ENCODE measurements at places on chromosomes 11 and 22.

- no peak for DNase-seq
These were observed 722.6 kb upstream of the TENM4 start for GRCh38 chr11:80163441-80163840.

DNA sequence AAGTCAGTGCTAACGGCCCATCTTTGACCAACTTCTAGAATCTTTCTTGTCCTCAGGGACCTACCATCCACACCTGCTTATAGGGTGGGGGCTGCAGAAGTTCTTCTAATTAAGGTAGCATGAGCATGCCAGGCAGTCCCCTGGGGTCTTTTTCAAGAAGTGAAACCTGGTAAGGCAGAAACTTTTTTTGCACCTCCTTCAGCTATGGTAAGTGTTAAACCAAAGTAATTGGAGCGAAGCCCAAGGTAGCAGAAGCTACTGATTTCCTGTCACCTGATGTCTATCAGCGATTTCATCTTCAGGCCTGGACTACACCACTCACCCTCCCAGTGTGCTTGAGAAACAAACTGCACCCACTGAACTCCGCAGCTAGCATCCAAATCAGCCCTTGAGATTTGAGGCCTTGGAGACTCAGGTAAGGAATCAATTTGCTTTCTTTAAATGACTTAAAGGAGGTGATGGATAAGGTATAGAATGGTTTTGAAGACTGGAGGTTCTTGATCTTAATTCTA lies at the start of gene MS4A1:
TSS of gene MS4A1 (plus strand) at position 317 of the 512 bp plus-strand sequence. CDS start 6,528 bp downstream, outside the sequence.
- no peak for DNase-seq

GRCh38 chr22:50326225-50326955 lies 422 bp downstream of the DENND6B start:
- no peak for DNase-seq

DNA sequence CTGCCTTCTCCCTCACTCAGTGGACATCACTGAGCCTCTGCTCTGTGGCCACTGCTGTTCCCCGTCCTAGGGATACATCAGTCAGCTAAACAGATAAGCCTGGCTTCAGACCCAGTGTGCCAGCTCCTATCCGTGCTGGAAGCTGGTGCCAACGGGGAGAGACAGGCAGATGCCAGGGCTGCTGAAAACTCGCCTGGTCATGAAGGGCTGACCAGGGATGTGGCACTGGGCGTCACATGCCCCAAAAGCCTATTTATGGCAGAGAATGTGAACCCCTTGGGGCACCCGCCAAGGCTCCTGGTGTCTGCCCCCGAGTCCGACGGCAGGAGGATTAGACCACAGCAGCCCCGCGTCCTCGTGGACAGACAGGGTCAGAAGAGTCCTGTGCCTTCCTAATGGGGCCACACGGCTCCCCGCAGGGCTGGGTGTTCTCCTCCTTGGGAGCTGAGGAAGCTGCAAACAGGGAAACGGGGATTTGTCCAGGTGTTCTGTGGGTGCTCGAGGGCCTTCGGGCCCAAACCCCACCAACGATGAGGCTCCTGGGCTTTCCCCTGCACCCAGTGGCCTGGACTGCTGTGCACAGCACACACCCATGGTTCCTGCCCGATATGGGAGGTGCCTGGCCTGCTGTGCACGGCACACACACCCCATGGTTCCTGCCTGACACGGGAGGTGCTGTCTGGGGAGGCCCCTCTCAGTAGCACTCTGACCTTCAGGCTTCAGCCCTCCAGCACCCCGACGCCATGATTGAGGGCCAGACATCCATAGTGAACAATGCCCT lies 19.9 kb downstream of the ANO1 start:
- DNase-seq: no peak

- no peak for DNase-seq
These were observed 67.5 kb upstream of the ZBED5 start for GRCh38 chr11:10925149-10925926.

DNA sequence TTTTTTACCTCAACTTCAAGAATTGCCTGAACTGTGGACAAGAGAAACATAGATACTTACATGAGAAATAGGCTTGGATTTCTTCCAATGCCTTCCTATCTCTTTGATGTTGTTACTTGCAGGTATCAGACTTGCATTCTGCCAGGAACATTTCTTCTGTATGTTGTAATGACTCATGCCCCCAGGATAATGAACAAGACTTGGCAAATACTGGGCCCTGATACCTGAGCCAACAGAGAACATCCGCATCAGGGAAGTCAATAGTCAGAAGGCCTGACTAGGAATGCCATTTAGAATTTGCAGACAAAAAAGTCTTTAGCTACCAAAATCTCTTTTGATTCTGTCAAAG lies 273.7 kb upstream of the KIRREL3 start:
- DNase-seq: no peak

GRCh38 chr11:60193687-60194433 lies 11.0 kb upstream of the MS4A6A start:
- DNase-seq: no peak

DNA sequence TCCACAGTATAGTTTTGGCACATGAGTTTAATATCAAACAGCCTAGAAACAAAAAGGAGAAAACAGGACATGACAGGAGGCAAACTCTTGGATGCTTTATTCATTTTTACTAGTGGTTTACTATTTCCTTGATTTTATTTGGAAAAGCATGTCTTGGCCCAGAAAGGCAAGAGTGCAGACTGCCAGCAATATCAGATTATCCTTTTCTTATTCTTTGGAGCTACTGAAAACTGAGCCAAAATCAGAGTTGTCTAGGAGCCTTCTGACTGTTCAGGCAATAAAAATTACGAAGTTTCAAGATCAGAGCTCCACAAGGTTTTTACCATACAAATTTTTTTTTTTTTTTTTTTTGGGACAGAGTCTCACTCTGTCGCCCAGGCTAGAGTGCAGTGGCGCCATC lies 16.0 kb downstream of the CELF1 start:
- DNase-seq: no peak

DNA sequence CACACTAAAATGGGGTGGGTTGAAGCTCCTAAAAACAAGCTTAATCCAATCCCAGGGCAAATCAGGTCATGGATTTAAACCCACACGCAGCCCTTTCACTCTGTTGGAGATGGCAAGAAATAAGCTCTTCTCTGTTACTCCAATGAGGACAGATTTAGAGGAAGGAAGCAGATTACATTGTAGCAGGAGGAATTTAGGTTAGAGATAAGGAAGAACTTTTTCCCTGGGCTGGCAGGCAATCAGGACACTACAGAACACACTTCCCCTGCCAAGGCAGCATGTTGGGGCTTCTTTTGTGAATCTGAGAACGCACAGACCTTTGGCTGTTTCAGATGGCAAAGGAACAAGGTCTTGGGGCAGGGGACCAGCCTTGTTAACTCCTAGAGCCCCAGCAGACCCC lies 46.2 kb downstream of the C11orf58 start:
- DNase-seq: no peak

GRCh38 chr22:32199341-32199740 lies 5.5 kb downstream of the RFPL2 start:
- DNase-seq: no peak

GRCh38 chr22:41523464-41524221 lies 20.6 kb downstream of the POLR3H start:
- DNase-seq: no peak

- DNase-seq: no peak
These were observed 4.6 kb downstream of the MALAT1 start for GRCh38 chr11:65503368-65503948.

DNA sequence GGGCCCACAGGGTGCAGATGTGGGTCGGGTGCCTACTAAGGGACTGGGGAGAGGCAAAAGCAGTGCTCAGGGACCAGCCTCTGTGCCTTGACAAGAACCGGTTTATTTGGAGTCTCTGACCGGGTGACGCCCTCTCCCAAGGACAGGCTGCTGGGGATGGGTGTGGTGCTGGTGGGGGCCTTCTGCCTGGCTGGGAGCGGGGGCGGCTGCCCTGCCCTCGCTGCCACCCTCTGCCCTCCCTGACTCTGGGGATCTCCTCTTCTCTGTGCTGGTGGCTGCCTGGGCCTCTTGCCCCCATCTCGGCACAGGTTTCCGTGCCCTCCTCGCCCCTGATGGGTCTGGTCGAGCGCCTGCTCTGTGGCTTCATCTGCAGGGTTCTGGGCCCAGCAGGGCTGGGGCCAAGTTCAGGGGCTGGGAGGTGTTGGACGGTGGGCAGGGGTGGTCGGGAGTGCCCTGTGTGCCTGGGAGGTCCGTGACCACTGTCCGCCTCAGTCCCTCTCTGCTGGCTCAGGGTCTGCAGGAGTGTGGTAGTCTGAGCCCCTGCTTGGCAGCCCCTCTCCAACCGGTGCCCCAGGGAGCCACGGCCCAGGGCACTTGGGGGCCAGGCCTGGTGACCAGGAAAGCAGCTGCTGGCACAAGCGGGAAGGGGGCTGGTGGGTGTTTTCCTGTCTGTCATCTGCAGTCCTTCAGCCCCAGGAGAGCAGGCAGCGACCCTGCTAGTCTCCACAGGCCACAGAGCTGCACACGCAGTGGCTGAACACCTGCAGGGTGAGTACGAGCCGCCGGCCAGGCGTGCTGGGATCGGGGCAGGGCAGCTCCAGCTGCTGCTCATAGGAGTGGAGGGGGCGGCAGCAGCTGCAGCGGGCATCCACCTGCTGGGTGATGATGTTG lies 23.5 kb downstream of the MUC6 start:
- DNase-seq: peak; percentile 32

DNA sequence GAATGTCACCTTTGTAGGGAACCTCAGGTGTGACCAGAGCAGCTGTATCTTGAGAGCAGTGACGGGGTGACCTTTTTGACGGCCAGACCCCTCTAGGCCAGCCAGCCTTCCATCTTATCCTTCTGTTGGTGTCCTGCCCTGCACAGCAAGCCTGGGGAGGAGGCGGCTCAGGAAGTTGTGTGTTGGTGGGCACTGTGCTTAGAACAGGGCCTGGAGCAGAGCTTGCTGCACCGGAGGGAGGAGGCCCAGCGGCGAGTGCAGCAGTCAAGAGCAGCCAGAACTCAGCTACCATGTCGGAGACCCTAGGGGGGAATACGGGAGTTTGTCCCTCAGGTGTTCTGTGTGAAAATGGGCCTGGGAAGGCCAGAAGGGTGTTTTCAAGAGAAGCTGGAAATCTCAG lies 129.4 kb downstream of the OSBP2 start:
- no peak for DNase-seq

GRCh38 chr11:538431-539051 lies 1.2 kb downstream of the LRRC56 start:
- DNase-seq: no peak

DNA sequence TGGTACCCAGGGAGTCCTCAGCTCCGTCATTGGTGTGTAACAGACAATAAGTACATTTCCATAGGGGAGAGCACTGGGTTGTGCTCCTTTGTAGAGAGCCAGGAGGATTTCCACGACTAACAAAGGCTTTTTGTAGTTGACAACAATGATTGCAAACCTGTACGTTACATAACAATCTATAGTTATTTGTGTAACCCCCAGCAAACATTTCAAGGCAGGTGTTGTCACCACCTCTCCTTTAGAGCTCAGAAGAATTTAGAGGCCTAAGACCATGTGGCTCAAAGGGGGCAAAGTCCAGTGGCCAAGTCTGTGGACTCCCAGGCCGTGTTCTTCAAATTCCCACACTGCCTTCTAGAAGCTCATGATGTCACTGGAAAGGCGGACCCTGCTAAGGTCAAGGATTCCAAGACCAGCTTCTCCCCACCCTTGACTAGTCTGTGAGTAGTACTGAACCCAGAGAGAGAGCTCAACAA lies 15.8 kb downstream of the RPL27A start:
- DNase-seq: no peak

- no peak for DNase-seq
These were observed 918 bp upstream of the CAPN5 start for GRCh38 chr11:77065878-77066228.

DNA sequence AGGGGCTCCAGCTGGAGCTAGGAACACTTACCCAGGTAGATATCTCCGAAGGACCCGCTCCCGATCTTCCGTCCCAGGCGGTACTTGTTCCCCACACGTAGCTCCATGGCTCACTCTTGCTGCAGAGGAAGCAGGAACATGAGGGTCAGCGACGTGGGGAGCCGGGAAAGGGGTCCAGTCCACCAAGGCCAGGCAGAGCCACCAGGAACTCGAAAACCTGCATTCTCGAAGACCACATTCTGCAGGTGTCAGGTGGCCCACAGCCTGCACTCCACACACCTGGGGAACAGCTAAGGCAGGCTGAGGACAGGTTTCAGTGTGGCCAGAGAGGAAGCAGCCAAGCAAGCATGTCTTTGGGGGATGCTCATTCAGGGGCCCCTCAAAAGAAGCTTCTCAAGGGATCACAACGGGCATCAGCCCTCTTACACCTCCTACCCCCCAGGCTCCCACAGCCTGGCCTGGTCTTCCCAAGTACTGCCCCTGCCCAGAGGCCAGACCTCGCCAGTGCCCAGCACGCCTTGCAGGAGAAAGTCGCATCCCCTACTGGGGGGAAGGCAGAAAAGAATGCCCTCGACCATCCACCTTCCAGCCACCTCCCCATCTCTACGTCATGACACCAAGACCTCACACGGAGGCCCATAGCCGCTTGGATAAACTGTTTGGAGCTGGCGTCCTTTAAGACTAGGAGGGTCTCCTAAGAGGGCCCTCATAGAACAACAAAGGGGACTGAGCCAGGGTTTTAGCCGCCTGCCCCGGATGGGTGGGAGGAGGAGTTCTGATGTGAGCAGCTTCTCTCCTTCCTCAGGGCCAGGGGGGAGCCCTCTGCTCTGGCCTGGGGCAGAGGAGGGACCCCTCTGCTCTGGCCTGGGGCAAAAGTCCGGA lies 2.9 kb downstream of the CSNK1E start:
- DNase-seq: no peak

DNA sequence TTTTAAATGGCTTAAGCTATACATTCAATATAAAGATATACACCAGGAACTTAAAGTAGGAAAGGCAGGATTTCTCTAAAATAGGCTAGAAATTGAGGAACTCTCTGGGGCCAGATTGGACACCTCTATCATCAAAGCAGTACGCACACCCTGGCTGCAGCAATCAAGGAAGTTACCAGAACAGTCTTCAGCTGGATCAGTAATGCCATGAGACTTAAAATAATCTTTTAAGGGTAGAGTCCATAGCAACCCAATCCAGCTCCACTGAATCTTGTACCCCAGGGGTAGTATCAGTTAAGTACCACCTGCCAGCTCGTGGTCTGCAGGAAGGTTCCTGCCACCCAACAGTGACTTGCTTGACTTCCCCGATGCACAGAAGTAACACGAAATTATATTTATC lies 3.0 kb downstream of the RDX start:
- no peak for DNase-seq

DNA sequence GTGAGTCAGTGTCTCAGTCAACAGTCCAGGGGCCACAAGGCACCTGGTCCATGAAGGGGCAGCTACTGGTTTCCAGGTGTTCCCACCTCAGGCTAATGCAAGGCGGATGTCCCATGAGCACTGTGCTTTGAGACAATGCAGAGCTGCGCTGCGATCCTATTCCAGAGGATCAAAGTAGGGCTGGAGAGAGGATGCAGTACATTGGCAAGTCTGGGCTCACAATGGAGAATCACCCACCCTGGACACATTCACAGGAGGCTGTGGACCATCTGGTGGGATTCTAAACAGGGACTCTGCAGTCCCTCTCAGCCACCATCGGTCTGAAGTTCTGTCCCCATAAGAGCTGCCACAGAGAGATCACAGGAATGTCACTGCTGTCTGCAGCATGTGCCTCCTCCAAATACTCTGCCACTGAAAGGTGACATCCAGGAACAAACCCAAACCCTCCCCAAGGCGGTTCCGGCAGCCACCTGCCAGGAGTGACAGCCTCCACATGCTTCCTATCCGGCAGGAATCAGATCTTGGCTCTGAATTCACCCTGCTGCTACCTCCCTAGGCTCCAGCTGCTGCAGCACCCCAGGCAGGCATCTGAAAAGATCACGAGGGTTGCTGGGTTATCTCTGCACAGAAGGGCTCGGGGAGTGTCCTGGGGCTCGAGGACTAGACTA lies 45.3 kb upstream of the SERPIND1 start:
- no peak for DNase-seq

Data from NCI-H187 (cell line).